ENCODE measurements at places on chromosomes 4 and X. TPM values are rescaled to one million over a fixed set of nuclear protein-coding genes. Genes with fewer than 3 reads are reported as not detected.

DNA sequence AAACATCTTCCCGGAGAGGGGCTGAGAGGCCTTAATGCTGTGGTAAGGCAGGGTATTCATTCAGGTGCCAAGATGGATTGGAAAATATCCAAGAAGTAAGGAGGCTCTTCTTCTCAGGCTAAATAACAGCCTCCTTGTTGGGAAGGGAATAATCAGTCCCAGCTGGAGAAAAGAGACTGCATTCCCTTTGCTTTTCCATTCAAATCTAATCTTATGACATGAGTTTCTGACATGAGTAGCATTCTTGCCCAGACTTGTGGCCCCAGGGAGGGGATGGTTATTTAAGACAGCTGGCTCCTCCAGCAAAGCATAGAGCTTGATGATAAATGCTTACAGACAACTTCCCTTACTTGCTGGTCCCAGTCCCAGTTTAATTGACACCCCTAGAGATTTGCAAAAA, 98.3 kb downstream of the DCLK2 start:
- no peak for DNase-seq

- DNase-seq: no peak
Measured at GRCh38 chr4:126701756-126702155, 931.0 kb upstream of the INTU start.

- DNase-seq: no peak
Measured at GRCh38 chrX:116409219-116409618, 27.2 kb upstream of the SLC6A14 start.

- DNase-seq: peak; percentile 89
Measured at GRCh38 chr4:48909697-48910096, 3.1 kb upstream of the OCIAD2 start.

DNA sequence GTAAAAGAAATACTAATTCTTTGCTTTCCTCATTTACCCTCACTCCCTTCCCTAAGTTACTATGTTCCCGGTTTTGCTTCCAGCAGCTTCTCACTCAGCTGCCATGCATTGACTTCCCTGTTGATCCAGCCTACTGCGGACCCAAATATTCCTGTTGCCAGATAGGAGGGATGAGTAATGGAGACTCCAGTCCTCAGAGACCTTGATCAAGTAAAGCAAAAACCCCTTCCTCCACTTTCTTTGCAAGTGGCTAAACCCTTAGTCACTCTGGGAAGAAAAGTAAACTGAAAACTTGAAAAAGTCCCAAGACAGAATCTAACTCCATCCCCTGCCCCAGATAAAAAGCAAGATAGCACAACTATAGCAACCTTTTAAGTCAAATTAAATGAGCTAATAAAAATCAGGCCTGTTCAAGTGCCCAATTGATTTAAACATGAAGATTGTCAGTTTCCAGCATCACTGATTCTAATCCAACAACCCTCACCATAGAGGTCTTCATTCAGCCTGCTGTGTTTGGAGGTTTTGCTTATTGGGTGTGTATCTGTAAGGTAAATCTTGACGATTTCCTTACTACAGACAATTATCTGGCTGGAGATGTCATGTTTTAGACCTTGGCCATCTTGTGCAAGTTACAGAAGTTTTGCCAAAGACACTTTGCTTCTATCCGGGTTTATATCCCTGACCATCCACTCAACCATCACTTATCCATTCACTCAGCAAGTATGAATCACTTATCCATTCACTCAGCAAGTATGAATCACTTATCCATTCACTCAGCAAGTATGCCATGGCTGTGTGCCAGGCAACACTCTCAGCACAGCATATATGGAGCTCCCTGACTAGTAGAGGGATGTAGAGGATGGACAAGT, 17.6 kb downstream of the FGFBP1 start:
- peak; percentile 88 for DNase-seq

DNA sequence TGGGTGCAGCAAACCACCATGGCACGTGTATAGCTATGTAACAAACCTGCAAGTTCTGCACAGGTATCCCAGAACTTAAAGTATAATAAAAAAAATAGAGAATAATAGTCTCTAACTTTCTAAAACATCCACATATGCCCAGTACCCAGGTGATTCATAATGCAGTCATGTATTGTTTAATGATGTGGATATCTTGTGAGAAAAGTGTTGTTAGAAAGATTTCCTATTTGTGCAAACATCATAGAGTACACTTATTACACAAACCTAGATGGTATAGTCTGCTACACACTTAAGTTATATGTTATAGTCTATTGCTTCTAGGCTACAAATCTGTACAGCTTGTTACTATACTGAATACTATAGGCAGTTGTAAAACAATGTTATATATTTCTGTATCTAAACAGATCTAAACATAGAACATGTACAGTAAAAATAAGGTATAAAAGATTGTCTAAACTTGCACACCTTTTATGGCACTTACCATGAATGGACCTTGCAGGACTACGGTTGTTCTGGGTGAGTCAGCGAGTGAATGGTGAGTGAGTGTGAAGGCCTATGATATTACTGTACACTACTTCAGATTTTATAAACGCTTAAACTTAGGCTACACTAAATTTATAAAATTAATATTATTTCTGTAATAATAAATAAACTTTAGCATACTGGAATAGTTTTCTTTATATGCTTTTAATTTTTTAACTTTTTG, 232.2 kb upstream of the SLIT2 start:
- no peak for DNase-seq

- DNase-seq: peak; percentile 48
Measured at GRCh38 chrX:11533199-11533651, 132.5 kb downstream of the ARHGAP6 start.

DNA sequence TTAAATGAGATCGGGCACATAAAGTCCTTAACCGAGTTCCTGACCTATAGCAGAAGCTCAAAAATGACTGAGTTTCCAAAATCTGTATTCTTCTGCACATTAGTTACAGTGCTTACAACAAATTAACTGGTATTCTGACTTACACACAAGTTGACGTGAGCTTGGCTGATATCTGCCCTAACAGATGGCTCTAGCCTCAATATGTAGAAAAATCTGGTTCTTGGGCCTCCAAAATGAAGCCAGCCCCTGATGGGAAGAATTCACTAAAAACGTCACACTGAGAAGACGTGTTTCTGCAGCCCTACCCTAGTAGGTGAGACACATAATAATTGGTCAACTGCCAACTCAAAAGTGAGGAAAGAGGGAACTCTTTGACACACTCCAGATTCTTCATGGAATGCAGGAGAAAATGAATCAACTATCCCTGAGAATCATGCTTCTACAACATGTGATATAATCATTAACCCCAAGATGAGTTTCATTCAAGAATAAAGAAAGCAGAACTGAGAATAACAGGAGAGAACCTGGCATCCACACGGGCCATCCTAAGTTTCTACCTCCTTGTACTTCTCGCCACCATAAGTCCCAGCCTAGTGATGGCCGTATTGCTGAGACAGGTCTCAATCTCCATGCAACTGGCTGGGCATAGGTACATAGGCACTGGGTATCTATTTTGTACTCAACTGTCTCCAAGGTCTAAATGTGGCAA, 8.2 kb downstream of the STX18 start:
- no peak for DNase-seq

ALPK1 gene
- 8.9 TPM for total RNA-seq

SYP gene
- 0.13 TPM for total RNA-seq

SRPX2 gene
- 73.3 TPM for total RNA-seq

FUNDC1 gene
- total RNA-seq: 9.7 TPM
